ENCODE measurements at places on chromosomes 1 and 21.

DNA sequence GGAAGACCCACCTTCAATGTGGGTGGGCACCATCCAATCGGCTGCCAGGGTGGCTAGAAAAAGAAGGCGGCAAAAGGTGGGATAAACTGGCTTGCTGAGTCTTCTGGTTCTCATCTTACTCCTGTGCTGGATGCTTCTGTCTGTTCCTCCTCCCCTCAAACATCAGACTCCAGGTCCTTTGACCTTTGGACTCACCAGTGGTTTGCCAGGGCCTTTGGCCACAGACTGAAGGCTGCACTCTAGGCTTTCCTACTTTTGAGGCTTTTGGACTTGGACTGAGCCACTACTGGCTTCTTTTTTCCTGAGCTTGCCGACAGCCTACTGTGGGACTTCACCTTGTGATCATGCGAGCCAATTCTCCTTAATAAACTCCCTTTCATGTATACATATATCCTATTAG lies 55.9 kb downstream of the VCAM1 start:
- DNase-seq = no peak

DNA sequence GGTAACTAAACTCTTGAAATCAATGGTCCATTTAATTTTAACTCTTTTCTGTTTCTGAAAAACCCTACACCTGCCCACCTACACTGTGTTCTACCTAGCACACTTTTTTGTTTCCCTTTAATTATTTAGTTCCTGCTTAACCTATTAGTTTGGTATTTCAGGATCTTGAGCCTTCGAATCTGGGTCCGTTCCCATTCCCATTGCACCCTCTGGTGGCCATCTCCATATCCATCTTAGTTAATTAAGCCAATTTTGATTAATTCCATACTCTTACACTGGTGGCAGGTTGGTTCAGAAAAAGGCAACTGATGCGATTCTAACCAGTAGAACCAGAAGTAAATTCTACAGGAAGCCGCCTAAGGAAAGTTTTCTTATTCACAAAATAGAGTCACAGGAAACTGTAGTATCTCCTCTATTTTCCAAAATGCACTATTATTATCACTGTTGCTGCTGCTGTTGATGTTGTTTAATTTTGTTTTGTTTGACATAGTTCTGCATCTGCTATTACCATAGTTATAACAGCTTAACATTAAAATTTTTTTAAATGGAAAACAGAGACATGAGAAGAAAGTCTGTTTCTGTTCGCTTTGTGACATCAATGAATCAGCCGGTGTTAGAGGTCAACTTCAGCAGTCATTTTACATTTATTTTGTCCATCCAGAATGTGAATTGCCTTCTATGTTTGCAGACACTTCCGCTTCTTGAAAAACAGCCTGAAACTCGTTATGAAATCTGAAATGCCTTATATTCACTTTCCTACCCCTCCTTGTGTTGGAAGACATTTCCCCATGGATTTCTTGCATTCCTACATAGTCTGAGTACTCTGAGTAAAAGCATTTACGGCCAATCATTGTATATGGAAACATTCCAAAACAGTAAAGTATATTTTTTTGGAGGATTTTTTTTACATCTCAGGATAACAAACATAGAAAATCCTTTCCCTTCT lies 115.5 kb upstream of the NCAM2 start:
- DNase-seq = no peak

DNA sequence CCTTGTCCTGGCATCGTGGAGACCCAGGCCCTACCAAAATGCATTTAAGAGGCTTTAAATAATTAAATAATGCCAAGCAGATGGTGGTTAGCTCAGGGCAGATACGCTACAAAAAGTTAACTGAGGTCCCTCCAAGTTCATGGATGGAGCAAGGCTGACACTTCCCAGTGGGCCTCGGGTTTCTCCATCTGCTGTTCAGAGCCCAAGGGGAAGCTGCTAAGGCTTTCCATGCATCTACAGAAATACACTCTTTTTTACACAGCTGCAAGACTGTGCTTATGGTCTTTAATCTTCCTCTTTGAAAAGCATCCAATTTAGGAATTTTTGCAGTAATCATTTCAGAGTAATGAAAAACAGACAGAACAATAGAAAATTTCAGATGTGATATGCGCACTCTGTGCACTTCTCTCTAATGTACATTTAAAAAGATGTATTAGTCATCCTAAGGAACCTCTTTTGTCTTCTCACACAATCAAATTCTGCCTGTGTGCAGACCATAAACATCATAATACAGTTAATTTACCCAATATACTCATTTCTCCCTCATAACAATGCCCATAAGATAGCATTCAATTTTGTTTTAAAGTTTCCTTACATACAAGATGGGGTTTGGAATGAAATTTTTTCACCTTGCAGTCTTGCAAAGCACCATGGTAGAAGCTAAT lies 173.2 kb upstream of the ATP1B1 start:
- no peak for DNase-seq

DNA sequence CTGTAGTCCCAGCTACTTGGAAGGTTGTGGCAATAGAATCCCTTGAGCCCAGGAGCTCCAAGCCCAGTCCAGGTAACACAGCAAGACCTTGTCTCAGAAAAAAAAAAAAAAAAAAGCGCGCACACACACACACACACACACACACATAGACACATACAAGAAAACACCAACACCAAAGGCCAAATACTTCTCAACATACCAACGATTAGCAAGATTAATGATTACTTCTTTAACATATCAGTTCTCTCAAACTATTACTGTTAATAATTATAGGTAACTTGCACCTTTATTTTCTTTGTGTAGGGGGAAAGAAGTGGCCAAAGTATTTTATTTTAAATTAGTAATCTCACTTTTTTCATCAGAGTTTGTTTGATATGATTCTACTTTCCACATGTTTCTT lies 289.5 kb upstream of the ADGRL2 start:
- DNase-seq = no peak

DNA sequence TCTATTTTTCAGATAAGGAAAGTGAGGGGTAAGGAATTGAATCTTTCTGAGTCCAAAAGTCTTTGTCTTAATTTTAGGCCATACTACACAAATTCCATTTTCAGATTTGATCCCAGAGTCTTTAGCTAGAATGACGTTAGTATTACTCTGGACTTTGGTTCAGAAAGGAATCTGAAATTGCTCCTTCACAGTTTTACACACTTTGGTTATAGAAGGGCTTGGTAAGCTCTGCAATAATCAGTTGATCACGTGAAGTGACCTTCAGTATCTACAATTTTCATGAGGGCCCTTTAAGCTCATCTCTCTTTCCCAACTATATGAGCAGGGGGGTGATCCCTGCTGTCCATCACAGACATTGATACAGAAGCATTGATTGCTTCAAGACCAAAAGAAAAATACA lies 103.4 kb upstream of the ESRRG start:
- DNase-seq = no peak

GRCh38 chr1:66271216-66271903 lies 262.6 kb upstream of the SGIP1 start:
- DNase-seq = peak; percentile 46
